ENCODE measurements at places on chromosomes 7 and 10. TPM values are rescaled to one million over a fixed set of nuclear protein-coding genes. Genes with fewer than 3 reads are reported as not detected.

LRGUK gene
- 0.82 TPM for total RNA-seq

RSPH10B gene
- total RNA-seq: 0.63 TPM

CTAGE8 gene
- not detected for total RNA-seq

CLRN3 gene
- not detected for total RNA-seq

SEC61A2 gene
- total RNA-seq: 8.9 TPM

SRRM3 gene
- 1.3 TPM for total RNA-seq

TMEM273 gene
- total RNA-seq: not detected

TFPI2 gene
- total RNA-seq: 97.3 TPM

PLEKHS1 gene
- total RNA-seq: not detected

FGFR2 gene
- total RNA-seq: not detected

NUTM2D gene
- 0.82 TPM for total RNA-seq

POLR2J2 gene
- total RNA-seq: 11.4 TPM

HOXA5 gene
- total RNA-seq: 2.4 TPM

PTPN20 gene
- 0.27 TPM for total RNA-seq

NXPH1 gene
- not detected for total RNA-seq

CLCN1 gene
- total RNA-seq: 0.16 TPM

KCNH2 gene
- total RNA-seq: not detected

ARL3 gene
- total RNA-seq: 10.4 TPM

Measured in fibroblast of the aortic adventitia (primary cell).